ENCODE measurements at places on chromosomes 1 and 21. TPM values are rescaled to one million over a fixed set of nuclear protein-coding genes. Genes with fewer than 3 reads are reported as not detected.

Gene MANEAL
- total RNA-seq = 0.65 TPM

DNA sequence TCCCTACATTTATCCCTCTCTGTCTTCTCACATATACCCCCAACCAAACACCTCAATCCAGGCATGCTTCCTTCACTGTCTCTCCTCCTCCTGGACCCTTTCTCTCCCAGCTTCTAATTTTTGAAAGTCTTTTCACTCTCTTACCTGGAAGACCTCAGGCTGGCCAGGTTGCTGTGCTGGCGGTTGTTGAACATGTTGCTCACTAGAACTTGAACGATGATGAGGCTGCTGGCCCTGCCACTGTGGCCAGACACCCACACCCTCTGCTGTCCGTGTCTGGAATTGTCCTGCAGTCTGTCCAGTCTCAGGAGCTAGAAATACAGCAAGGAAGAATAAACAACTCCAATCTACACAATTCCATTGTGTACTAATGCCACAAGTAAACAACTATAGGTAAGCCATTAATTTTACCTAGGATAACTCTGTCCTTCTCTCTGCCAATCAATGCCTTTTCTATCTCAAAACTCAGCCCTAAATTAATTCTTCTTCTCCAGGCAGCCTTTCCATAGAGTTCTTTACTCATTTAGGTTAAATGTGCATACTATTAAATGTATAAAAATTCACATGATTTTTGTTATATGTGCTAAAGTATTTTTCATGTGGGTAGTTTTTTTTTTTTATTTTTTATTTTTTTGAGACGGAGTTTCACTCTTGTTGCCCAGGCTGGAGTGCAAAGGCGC is 5.1 kb upstream of the CTSK start:
- H3K36me3 ChIP-seq = peaks cover 54% of the 10 kb centered on the region
- H3K4me3 ChIP-seq = no peak overlapping the region
- no peaks in the 10 kb centered on the region for H3K27me3 ChIP-seq

DNA sequence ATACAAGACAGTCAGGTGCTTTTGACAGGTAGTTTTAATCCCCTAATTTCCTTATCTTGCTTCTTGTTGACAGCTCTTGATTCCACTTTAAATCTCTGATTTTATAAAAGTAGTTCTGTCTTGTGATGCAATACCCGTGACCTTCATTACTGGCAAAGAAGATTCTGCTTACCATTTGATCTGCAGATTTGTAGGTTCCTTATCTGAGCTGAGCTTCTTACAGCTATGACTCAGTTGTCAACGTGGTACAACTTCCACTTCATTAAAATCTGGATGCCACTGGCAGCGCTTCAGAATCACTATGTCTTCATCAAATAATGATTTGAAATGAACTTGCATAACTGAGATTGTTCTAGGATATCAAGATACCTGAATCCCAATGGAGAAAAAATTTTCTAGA is 543.6 kb upstream of the B3GALT2 start:
- no peaks in the 10 kb centered on the region for H3K27me3 ChIP-seq
- no peaks in the 10 kb centered on the region for H3K36me3 ChIP-seq
- no peak overlapping the region for H3K4me3 ChIP-seq
- no peaks in the 10 kb centered on the region for H3K4me1 ChIP-seq

DNA sequence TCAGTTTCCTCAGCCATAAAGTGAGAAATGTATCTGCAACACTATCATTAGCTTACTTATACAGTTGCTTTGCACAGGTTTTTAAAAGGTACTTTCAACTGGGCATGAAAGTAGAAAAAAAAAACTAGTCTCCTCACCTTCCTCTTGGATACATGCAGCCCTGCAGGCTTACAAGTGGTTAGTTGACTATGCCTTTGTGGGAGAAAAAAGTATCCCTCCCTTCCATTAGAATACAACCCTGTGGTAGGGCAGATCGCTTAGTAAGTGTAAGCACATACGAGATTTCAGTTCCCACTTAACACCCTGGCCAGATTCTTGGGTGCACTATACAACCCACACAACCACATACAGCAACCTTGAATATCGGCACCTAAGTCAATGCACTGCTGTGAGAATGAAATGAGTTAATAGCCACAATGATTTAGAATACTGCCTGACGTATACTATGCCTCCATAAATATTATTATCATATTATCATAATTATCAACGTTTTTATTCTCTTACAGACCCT is 54.7 kb downstream of the PIGK start:
- peaks cover 10% of the 10 kb centered on the region for H3K4me1 ChIP-seq
- H3K27me3 ChIP-seq = no peaks in the 10 kb centered on the region
- no peak overlapping the region for H3K27ac ChIP-seq
- no peaks in the 10 kb centered on the region for H3K36me3 ChIP-seq
- no peak for DNase-seq
- H3K4me3 ChIP-seq = no peak overlapping the region

- H3K4me1 ChIP-seq = no peaks in the 10 kb centered on the region
- H3K4me3 ChIP-seq = no peak overlapping the region
- no peak for DNase-seq
- no peak overlapping the region for H3K27ac ChIP-seq
- no peaks in the 10 kb centered on the region for H3K27me3 ChIP-seq
- no peaks in the 10 kb centered on the region for H3K36me3 ChIP-seq
Measured at GRCh38 chr1:61435226-61435625, 289.7 kb downstream of the TM2D1 start.

Data from GM23248 (cell line).